ENCODE measurements at places on chromosomes 7 and 10.

GRCh38 chr10:7414766-7415165 is 3.9 kb upstream of the SFMBT2 start:
- DNase-seq = no peak

DNA sequence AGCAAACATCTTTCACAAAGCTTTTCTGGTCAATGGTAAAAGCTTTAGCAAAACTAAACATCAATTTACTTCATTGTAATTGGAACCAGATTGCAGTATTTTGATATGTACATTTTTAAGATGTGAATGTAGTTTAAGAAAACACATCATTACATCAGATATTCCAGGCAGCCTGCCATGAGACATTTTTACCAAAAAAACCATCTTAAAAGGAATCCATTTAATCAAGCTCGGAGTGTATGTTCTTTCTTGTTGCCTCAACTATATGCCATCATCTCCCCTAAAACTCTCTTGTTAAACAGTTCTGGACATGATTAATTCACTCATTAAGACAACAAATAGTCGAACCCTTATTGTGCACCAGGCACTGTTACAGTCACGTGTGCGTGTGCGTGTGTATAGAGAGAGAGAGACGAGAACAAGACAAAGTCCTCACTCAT is 97.5 kb downstream of the UBE2H start:
- no peak for DNase-seq

DNA sequence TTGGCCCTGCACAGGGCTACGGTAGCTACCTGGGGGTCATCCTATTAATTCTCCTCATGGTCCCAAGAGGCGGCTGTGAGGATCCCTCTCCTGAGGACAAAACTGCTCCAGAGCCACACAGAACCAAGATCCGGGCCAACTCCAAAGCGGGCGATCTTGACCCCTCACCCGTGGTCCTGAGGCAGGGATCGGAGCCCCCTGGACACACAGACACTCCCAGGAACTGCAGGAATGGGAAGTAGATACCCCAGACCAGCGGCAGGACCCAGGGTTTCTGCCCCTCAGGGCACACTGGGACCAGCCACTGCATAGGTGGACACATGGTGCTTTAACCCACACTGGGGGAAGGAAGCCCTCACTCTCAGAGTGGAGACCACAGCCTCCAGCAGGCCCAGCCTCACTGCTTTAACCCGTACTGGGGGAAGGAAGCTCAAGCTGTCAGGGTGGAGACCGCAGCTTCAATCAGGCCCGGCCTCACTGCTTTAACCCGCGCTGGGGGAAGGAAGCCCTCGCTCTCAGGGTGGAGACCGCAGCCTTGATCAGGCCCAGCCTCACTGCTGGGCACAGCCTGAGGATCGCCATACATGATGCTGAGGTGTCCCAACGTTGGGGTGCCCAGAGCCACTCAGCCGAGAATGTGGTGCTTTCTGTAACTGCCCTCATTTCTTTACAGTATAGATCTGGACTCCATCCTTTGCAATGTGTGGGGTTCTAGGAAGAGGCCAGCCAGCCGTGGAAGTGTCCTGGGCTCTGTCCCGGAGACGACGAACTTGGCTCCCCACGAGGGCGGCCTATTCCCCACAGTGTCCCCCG is 60.1 kb downstream of the DIP2C start:
- no peak for DNase-seq

DNA sequence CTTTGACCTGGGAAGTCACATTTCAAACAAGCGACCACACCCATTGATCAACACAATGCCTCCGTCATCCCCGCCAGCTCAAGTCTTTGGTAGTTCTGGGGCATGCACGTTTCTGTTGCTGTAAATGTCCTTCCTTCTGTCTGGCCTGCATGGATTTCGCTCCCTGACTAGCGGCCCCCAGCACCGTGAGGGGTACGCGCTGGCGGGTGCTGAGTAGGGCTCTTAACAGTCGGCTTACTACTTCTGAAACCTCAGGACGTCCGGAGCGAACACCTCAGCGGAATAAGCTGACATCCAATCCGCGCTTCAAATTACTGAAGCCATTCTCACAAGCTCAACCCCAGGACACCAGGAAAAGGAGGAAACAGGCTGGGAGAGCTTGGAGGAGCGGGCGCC is 505 bp downstream of the NUDCD3 start:
- DNase-seq = peak; percentile 18

- no peak for DNase-seq
Measured at GRCh38 chr10:22624287-22624738, 90.1 kb downstream of the PIP4K2A start.

- no peak for DNase-seq
Measured at GRCh38 chr7:132117181-132117580, 459.1 kb downstream of the PLXNA4 start.

- DNase-seq = no peak
Measured at GRCh38 chr7:75957021-75957736, 37.2 kb downstream of the TMEM120A start.

- no peak for DNase-seq
Measured at GRCh38 chr7:20275637-20276036, 55.1 kb upstream of the ITGB8 start.

GRCh38 chr7:118615-119391 is 73.6 kb upstream of the FAM20C start:
- DNase-seq = no peak

DNA sequence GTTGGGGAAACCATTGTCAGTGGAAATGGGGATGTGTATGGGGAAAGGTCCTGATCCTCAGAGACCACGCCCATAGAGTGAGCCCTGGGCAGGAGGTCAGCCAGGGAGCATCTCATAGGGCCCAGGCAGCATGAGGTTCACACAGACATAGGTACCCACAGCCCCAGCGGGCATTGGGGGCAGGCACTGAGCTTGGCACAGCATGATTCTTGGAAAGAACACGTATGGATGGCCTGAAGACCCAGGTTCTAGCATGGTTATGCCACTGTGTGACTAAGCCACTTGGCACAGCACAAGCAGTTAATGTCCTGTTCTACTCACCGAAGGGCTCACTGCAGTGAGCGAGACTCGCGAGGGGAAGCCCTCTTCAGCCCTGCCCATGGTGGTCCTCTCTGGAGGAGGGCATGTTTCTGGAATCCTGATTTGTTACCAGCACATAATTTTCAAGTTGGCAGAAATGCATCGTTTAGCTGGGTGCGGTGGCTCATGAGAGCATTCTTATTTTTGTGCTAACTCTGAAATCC is 125.2 kb downstream of the UBE2H start:
- no peak for DNase-seq

DNA sequence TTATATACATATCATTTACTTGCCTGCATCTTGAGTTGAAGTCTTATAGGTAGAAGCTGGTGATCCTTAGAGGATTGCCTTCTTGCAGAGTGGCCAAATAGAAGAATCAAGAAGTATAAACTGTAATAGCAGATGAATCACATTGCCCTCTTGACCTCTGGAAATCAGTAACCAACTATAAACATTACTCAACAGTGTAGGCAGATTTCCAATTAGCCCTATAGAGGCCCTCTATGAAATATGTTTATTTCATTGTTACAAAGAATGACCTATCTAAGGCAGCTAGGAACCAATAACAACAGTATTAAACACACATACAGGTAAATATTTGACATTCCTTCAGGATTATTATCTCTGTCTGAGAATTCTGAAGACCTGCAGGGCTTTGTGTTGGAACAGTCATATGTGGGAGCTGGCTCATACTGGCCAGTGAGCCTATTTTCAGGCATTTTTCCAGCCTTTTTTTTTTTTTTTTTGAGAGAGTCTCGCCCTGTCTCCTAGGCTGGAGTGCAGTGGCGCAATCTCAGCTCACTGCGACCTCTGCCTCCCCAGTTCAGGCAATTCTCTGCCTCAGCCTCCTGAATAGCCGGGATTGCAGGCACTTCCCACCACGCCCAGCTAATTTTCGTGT is 7.2 kb upstream of the SRI start:
- no peak for DNase-seq
